NCI-H1436 (cell line): ENCODE measurements at places on chromosomes 3 and 15.

- no peak for DNase-seq
Measured at GRCh38 chr3:148175214-148175613, 522.5 kb upstream of the AGTR1 start.

GRCh38 chr3:157154563-157155330 lies 5.2 kb downstream of the CCNL1 start:
- no peak for DNase-seq

DNA sequence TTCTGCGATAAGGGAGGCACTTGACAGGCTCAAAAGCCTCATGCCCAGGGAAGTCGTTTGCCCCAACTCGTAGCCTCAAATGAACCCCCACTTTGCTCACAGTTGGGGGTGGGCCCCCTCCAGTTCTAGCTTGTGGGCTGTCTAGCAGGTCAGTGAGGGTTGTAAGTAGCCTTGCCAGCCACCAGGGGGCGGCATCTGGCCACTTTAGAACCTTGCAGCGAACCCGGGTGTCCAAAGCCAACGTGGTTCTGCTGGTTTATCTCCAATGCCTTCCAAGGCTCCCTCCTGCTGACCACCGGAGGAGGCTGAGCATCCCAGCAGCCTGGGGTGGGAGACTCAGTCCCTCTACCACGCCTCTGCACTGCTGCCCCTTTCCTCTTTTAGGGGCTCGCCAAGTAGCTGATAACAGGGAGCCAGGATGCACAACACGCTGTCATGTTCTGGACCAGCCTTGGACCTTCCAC lies 9.2 kb upstream of the RBSN start:
- DNase-seq = peak; percentile 45

DNA sequence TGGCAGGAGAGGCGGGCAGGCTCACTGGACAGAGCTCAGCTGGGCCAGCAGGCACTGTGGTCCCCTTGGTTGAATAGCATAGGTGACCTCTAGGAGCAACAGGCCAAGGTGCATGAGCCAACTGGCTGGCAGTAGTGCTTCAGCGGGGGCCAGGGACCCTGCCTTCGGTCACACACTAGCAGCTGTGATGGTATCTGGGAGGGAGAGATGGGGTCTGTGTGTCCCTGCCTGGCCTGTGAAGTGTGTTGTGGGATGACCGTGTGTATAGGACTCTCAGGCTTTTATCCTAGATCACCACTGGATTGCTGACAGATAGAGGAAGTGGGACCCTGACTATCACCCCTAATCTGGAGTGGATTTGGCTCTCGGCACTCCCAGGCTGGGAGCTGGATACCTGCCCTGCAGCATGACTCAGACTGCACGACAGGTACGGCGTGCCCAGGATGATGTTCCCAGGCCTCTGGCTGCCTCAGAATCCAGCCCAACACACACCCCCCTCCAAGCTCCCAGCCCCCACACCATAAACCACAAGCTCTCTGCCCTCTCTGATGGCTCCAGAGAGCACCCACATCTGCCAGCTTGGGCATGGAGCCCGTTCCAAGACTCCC lies 7.8 kb downstream of the RPS17 start:
- no peak for DNase-seq

- peak; percentile 47 for DNase-seq
Measured at GRCh38 chr3:134029734-134030378, at the start of gene SLCO2A1. TSS of gene SLCO2A1 (minus strand) at chr3:134029925. CDS start at chr3:134029802, 123 bp downstream.

GRCh38 chr15:32104061-32104995 lies 74.0 kb downstream of the CHRNA7 start:
- no peak for DNase-seq

DNA sequence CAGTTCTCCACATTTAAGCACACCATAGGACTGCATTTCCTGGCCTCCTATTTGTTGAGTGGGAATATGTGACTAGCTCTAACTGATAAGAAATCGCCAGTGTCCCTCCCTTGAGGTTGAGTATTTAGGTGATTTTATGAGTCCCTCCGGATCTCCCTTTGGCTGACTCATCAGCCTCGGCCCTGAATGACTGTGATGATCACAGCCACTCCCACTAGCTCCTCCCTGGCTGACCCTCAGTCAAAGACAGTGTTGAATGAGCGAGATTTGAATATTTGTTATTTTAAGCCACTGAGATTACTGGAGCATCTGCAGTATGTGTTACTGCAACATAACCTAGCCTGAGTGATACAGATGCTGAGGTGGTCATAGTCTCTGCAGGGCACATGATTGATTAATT lies 515.3 kb downstream of the EPHB1 start:
- DNase-seq = peak; percentile 17

GRCh38 chr3:168052515-168052914 lies 43.2 kb downstream of the GOLIM4 start:
- DNase-seq = no peak

DNA sequence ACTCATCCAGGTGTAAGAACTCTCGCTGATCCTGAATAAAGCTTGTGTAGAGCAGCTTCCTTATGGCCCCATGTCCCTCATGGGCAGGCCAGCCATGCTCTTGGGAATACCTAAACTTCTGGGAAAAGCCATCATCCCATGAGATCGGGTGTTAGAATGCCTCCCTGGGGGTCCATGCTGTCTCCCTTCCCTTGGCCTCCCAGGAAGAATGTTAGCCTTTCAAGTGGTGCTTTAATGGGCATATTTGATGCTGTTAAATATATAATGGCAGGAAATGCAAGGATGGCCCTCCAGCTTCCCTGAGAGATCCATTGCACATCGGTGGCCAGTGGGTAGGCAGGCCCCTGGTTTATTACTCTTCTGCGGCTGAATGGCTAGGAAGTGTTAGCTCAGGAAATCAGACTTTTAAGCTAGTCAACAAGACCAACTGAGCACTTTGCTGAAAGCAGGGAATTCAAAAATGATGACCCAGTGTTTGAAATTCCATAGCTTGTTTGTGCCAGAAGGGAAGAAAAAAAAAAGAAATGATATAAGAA lies 60.5 kb upstream of the LRTM1 start:
- DNase-seq = no peak

DNA sequence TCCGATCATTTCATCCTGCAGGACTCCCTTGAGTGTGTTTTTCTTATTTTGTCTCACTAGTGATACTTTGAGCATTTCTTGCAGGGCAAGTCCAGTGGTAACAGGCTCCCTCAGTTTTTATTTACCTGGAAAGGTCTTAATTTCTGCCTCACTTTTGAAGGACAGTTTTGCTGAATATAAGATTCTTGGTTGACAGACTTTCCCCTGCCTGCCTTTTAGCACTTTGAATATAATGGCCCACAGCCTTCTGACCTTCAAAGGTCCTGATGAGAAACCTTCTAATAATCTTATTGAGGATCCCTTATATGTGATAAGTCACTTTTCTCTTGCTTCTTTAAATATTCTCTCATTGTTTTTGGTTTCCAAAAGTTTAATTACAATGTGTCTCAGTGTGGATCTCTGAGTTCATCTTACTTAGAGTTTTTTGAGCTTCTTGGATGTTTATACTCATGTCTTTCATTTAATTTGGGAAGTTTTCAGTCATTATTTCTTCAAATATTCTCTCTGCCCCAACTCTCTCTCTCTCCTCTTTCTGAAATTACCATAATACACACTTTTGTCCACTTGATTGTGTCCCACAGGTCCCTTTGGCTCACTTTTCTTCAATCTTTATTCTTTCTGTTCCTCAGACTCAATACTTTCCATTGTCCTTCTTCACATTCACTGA lies 36.3 kb upstream of the ARIH1 start:
- DNase-seq = no peak

- peak; percentile 86 for DNase-seq
Measured at GRCh38 chr3:171772427-171773056, 37.7 kb downstream of the PLD1 start.

- DNase-seq = no peak
Measured at GRCh38 chr3:82745544-82745943, 984.1 kb upstream of the GBE1 start.

- no peak for DNase-seq
Measured at GRCh38 chr3:15325228-15325627, 7.2 kb downstream of the SH3BP5 start.

DNA sequence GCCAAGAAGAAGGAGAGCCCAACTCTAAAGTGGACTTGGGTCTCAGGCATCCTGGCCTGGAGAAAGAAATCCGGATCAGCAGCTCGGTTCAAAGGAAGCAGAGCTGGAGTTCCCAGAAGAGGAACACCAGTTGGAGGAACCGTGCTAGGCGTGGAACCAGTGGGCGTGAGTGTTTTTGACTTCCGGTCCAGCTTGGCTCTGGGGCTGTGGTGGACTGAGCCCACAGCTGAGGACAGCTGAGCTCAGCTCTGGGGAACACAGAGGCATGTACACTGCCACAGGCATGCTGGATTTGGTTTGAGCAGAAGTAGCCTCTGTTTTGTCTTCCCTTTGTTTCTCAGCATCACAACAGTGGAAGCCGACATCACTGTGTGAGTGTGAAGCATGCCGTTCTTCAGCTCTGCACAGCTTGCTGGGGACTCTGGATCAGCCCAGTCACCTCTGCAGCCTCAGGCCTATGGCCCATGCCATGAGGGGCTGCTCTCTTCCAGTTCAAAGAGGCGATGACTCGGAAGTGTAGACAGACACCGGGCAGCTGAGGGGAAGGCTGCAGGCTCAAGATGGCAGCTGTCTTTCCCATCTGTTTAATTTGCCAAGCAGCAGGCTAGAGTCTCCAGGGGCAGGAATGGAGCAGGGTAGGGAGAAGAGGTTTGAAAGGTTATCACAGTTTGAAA lies 185.8 kb upstream of the UBE3A start:
- no peak for DNase-seq

DNA sequence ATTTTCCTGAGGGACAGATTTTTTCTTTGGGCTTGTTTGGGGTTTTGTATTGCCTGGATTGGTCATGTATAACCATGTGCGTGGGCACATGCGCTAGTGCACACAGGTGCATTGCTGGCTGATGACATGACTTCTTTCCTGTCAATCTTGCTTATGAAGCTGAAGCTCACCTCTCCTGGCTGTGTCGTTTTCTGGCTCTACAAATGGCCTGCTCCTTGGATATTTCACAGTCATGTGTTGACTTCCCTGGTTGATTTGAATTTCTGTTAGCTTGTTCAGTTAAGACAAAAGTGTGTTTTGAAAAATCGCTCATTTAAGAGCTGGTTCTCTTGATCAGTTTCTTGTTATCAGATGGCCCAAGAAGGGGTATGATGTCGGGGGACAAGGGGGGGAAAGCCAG lies 11.5 kb downstream of the PTPRG start:
- no peak for DNase-seq

GRCh38 chr3:27224197-27224596 lies 145.0 kb downstream of the NEK10 start:
- no peak for DNase-seq

DNA sequence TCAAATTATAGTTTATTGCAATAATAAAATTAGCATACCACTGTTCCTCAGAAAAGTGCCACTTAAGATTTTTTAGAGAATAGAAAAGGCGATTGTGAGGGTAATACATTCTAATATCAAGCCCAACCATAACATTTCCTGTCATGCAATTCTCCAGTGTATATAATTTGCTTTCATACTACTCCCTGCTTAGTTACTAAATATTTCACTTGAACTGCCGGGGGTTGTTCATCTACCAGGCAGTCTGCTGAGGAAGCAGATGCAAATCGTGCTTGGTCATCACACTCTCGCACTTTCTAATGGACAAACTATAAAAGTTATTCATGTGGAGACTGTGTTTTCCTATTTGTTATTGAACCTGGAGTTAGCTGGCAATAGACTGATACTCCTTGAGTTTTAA lies 645.6 kb upstream of the CBLB start:
- DNase-seq = no peak

DNA sequence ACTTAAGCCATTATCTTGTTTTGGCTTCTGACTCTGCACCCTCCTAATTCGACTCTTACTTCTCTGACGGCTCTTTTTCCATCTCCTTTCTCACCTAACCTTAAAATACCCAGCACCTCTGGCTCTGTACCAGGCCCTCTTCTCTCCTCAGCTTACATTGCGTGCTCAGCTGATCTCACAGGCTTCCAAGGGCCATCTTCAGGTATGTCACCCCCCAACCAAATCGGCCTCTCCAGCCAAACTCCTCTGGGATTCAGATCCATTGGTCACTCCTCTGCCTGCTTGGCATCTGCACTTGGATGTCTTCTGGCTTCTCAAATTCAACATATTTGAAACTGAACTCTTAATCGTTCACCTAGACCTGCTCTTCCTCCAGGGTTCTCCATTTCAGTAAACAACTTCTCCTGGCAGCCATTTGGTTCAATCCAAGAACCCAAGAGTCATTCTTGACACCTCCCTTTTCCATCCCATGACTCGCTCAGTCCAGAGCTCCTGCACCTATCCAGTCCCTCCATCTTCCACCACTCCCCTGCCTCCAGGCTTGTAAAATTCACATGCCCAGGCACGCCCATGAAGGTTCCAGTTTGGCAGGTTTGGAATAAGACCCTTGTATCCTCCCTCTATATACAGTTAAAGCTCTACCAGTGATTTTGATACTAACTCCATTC lies 35.2 kb upstream of the SLC41A3 start:
- DNase-seq = no peak

DNA sequence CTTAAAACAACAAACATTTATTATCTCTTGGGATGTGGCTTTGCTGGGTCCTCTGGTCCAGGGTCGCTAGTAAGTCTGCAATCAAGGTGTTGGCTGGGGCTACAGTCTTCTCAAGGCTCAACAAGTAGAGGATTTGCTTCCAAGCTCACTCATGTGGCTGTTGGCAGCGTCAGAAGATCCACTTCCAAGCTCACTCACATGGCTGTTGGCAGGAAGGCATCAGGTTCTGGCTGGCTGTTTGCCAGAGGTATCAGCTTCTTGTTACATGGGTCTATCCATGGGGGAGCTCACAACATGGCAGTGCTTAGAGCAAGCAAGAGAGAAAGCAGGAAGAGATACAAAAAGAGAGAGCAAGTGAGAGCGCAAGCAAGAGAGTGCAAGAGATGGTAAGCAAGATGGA lies 15.0 kb upstream of the BNC1 start:
- no peak for DNase-seq

DNA sequence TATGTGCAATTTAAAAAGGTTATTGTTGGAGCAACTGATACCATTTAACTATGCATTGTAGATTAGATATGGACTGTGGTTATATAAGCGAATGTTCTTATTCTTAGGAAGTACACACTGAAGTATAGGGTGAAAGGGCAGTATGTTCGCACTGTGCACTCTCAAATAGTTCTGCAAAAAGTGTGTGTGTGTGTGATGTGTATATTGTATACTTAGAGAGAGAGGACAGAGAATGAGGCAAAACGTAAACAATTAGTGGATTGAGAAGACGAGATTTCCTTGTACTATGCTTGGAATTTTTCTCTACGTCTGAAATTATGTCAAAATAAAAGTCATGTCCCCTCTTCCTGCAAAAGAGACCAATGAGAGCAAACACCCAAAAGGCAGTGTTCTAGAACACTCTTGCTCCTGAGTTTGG lies 30.4 kb downstream of the LSM3 start:
- no peak for DNase-seq

DNA sequence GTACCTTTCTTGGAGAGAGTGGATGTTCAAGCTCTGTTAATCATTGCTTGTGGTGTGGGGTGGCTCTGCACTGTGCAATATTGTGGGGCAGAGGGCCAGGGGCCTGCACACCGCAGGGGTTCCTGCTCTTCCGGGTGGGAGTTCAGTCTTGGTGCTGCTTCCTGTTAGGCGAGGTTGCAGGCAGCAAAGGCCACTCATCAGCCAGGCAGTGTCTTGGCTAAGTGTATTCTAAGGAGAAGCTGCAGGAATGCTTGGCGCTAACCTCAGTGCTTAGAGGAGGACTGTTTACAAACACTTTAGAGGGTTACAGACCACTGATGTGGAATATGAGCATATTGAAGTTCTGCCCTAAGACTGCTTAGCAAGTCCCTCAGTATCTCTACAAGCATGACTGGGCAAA lies 81.7 kb downstream of the CEP63 start:
- no peak for DNase-seq

- no peak for DNase-seq
Measured at GRCh38 chr3:68666429-68667136, 265.8 kb downstream of the TAFA4 start.
